Suprapubic skin (tissue), 4 donors: ENCODE measurements at places on chromosomes 5 and 9. TPM values are rescaled to one million over a fixed set of nuclear protein-coding genes. Genes with fewer than 3 reads are reported as not detected.

The FOXD4L5 gene
- total RNA-seq = 0.17 TPM

The NEUROG1 gene
- total RNA-seq = not detected

The FNBP1 gene
- 50.5 TPM for total RNA-seq

The GFRA3 gene
- total RNA-seq = 1.1 TPM

The SV2C gene
- total RNA-seq = 0.30 TPM

The SH2D3C gene
- total RNA-seq = 4.7 TPM

The PCDH12 gene
- total RNA-seq = 0.44 TPM

The MARVELD2 gene
- 29.4 TPM for total RNA-seq

The CARD9 gene
- total RNA-seq = 2.8 TPM

The PCDHGC5 gene
- total RNA-seq = 10.5 TPM

The TPPP gene
- 10.5 TPM for total RNA-seq

The TTC16 gene
- not detected for total RNA-seq

The MVB12B gene
- total RNA-seq = 10.2 TPM

The TXNDC8 gene
- total RNA-seq = not detected

The CCDC107 gene
- 9.6 TPM for total RNA-seq
